Fibroblast of skin of back (primary cell): ENCODE measurements at places on chromosomes 12 and 14.

GRCh38 chr12:73158341-73158740, 886.2 kb downstream of the TRHDE start:
- DNase-seq: no peak

DNA sequence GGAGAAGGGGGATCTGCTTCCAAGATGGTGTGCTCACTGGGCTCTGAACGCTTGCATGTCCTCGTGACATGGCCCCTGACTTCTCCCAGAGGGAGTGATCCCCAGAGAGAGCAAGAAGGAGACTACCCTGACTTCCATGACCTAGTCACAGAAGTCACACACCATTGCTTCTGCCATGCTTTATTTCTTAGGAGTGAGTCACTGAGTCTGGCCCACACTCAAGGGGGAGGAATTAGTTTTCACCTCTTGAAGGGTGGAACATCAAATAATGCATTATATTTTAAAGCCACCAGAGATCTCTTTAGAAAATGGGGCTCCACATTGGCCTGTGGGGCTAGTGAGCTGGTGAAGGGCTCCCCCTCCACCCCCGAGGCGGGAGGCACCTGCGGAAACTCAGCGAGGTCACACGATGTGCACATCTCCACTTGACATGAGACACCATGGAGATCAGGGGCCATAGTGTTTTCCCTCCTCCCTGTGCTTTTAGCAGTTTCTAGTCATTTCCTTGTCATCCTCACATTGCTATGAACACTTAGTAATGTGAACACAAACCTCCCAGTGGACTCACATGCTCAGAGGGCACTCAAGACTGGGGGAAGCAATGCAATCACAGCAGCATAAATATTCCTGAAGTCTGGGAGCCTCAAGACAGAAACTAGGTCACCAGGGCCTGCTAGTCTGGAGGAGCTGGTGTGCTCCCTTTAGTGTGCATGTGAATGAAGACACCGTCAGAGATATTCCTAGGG, 87.4 kb upstream of the FZD10 start:
- no peak for DNase-seq

DNA sequence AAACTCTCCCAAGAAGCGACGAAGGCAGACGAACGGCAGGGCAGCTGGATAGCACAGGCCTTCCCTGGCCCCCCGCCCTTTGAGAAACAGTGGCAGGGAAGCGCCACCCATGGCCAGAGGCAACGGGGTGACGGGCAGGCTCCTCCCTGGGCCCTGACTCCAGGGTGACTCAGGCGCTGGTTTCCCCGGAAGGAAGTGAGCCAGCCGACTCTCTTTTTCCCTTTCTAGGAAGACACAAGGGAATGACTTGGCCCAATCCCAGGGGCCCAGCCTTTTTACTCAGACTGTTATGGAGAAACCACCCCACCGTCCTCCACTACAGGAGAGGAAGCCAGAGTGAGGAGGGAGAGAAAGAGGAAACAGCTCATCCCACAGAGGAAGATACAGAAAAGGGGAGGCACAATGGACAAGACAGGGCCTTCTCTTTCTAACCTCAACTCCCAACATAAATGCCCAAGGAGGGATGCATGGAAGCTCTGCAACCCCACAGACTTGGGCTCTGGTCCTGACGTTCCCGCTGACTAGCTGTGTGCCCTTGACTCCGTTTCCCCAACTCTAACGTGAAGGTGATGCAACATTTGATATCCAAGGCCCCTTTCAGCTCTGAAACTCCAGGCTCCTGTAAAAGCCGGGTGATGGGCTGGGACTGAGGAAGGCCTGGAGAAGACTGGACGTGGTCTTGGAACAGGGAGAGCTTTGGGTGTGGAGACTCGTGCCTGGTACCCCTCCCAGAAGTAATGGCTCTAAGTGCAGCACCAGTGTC, 27.9 kb downstream of the ACTN1 start:
- DNase-seq: peak; percentile 98

- no peak for DNase-seq
Observed at GRCh38 chr12:4454315-4454860, 8.8 kb upstream of the FGF6 start.

DNA sequence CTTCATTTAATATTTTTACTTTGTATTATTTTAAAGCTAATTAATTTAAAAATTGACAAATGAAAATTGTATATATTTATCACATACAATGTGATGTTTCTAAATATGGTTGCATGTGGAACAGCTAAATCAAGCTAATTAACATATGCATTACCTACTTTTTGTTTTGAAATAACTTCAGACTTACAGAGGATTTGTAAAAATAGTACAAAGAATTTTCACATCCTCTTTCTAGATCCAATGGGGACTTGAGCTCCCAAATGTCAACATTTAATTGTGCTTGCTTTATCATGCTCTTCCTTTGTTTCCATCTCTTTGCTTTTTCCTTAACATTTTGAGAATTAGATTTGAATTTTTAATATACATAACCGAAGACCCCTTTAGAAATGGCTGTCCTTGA, 6.6 kb downstream of the DCD start:
- no peak for DNase-seq

- DNase-seq: peak; percentile 38
Observed at GRCh38 chr12:117042171-117042842, 56.9 kb downstream of the TESC start.

GRCh38 chr12:114368685-114369452, 37.1 kb downstream of the TBX5 start:
- no peak for DNase-seq

DNA sequence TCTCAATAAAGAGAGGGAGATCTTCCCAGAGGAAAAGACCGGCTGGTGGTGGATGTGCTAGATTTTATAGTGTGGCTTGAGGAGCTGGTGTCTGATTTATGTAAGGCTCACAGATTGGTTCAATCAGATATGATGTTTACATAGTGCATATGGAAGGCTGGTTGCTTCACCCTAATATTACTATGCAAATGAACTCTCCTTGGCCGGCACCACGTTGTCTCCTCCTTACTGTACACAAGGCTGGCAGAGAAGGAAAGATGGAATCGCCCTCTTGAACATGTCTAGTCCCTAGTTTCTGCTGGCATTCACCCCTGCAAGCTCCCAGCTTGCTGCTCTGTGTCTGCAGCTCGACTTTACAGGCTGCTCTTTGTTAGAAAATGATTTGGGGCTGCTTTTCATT, 8.9 kb downstream of the FAM186A start:
- DNase-seq: no peak

DNA sequence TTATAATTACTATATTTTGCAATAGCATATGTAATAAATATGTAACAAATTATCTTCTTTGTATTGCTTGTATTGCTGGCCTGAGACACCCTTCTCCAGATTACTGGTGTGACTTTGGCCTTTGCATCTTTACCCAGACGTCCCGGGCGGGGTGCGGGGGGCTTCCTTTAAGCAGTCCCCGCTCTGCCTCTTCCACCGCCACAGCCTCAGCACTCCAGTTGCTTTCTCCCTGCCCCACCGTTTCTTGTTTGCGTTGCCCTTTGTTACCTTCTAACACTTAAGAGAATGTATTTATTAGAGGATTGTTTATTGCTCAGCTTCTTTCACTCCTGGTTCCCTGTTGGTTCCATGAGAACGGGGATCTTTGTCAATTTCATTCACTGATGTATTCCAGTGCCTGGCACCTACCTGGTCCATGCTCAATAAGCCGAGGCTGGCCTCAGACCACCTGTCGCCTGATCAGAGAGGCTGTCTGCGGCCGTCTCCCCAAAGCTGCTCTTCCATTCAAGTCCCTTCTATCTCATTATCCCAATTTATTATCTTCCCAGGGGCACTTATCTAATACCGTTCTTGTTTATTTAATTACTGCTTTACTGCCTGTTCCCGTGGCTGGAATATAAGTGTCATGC, 100.5 kb upstream of the RFLNA start:
- no peak for DNase-seq

DNA sequence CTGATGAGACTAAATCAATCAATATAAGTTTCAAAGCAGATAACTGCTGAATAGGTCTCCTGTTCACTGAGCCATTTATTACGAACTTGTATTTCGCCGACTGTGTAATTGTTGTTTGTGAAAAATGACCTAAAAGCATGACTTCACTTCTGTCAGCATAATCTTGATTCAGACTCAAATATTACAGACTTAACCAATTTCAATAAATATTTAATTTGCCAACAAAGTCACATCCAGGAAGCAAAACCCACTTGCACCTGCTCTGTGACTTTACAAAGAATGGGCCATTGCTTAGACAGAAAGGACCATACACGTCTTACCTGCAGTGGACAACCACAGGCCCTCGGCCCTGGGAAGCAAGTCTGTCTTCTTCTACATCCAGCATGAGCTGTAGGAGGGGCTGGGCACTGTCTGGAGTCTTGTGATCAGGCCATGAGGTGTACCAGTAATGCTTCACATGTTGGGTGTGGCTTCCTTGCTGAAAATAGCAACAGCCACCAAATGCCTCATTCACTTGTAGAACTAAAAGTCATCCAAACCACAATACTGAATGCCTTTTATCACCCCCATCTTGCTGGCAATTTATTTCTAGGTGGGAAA, 23.5 kb upstream of the PTPRB start:
- DNase-seq: peak; percentile 87

DNA sequence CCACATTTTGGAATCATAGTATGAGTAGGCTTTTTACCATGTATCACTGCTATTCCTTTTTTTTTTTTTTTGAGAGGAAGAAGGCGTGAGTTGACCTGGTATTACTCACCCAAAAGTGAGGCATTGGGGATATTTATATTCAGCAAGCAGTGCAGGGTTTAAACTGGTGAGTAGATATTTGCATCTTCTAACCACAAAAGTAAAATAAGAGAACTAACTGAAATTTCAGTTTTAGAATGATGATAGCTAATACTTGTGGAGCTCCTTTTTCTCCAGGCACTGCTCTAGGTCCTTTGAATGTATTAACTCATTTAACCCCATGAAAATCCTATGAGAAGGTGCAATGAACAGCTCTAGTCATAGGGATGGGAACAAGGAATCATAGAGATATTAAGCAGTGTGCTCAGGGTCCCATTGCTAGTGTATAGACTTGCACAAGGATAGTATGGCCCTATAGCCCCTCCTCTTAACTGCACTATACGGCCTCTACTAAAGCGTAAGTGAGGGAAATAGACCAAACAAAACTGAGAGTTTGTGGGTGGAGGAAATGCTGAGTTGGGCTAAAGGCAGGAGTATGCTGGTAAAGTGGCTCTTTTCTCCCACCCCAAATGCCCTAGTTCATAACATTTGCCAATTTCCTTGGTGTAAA, 104.3 kb upstream of the MAX start:
- DNase-seq: peak; percentile 84

DNA sequence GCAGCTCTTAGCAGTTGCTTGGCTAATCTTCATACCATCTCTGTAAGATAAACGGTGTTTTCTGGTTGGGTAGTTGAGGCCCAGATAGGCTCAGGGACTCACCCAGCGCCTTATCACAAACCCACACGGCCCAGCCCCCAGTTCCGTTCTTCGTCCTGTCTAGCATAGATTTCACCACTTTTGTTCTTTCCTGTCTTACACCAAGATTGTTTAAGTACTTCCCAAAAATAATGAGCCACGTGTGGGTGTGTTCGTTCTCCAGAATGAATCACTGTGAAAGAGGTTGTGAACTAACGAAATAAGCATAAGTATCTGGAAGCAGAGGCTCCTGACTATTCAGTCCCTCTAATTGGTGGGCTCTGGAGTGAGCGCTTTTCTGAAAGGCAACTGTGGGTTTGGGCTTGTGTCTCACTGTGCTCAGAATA, 21.4 kb downstream of the ACVR1B start:
- DNase-seq: no peak

DNA sequence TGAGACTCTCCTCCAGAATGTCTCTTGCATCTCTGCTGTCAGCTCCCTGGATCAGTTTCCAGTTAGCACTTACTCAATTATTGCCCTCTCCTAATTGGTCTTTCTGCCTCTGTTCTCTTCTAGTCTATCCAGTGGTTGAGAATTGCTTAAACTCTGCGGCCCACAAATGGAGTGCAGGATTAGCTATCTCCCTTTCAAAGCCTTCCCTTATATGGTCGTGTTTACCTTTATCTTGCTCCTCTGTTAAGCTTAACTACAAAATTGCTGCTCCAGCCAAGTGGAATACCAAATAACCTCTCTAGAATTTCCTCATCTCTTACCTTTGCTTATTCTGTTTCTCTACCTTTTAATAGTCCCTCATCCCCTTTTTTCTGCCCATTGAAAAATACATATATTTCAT, 132.7 kb downstream of the NRXN3 start:
- no peak for DNase-seq

GRCh38 chr12:70982286-70982685, 61.7 kb upstream of the PTPRR start:
- peak; percentile 52 for DNase-seq

DNA sequence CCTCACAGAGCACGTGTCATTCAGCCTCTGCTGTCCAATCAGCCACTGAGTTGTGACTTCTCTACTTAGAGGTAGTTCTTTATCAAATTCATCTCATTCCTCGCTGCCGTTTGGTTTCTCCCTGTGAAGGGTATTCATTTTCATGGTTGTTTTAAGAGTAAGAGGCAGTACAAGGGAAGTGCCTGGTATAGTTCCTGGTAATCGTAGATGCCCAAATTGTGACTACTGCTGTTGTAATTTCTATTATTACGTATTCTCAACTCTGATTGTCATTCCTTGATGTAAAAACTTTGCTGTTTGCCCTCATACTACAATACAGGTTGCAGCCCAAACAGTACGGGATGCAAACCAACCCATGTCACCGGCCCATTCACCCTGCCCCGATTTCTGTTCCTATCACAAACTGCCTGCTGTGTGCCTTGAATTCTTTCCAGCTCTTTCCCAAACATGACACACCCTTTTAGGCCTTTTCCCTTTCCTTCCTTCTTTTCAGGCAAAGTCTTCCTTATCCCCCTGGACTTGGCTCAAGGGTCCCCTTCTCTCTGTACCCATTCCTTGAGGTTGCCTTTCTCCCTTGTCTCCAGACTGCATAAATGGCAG, 93.0 kb downstream of the SLC25A47 start:
- no peak for DNase-seq

- DNase-seq: no peak
Observed at GRCh38 chr14:98607341-98607910, 664.6 kb downstream of the BCL11B start.

DNA sequence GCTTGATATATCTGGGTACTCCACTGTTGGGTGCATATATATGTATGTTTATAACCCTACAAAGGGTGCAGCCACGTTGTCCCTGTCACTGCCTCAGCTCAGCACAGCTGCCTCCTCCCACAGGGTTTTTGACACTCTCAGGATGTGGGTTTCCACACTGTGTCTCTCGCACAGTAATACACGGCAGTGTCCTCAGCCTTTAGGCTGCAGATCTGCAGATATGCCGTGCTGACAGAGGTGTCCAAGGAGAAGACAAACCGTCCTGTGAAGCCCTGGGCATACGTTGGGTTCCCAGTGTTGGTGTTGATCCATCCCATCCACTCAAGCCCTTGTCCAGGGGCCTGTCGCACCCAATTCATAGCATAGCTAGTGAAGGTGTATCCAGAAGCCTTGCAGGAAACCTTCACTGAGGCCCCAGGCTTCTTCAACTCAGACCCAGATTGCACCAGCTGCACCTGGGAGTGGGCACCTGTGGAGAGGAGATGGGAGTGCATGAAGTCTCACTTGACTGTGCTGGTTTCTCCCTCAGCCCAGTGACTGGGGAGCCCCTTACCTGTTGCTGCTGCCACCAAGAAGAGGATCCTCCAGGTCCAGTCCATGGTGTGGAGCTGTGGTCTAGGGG, 498.7 kb downstream of the TMEM121 start:
- DNase-seq: no peak
